RWPE1 (cell line): ENCODE measurements at places on chromosomes 13 and 19.

DNA sequence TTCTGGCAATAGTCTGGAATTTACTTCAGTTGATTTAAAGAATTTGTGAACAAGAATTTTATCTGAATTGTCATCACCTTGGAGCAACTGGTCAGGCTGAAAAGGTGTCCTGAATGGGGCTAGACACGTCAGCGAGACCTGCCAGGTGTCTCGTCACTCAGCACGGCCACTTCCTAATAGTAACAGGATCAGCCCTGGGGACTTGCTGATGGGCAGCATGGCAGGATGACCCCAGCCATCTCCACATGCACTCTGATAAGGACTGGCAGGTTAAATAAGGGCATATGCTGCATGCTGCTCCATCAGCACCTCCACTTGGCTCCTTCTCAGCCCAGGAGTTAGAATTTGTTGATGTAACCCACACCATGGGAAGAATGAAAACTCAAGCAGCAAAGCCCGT lies 224.2 kb downstream of the FOXO1 start:
- DNase-seq = no peak

DNA sequence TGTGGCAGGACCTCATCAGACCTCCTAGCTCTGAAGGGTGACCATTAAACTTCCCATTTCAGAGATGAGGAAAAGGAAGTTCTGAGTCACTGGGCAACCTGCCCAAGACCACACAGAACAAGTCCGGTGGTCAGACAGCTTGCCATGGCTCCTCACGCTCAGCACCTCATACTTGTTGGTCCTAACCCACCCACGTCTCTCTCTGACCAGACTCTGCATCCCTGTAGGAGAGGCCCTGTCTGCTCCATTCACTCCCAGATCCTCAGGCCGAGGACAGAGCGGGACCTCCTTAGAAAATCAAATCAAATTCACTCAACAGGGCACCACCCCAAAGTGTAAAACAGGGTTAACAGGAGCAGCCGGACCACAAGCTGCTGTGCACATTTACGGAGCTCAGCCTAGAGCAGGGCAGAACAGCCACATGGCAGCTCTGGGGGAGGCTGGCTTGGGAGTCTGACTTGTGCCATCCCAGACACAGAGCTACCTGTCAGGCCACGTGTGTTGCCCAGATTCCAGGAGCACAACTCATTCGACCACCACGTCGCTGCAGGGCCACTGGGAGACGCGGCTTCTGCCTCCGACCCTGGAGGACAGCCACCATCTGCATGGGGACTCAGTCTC lies 1.7 kb downstream of the MIER2 start:
- DNase-seq = peak; percentile 49

DNA sequence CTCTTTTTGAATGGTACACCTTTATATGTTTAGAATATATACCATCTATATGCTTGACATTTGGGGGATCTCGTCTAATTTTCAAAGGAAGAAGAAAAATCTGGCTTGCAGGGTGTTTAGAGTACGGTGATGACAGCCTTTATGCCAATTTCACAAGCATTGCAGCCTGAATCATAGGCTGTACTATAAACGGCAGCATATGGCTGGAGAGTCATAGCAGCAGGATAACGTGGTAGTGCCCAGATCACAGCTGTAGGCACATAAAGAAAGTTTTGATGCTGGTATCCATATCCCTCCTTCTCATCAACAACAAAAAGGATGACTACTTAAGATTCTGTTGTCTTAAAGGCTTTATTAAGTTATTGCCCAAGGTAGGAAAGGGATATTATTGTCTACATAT lies 253.0 kb downstream of the PCDH9 start:
- no peak for DNase-seq

DNA sequence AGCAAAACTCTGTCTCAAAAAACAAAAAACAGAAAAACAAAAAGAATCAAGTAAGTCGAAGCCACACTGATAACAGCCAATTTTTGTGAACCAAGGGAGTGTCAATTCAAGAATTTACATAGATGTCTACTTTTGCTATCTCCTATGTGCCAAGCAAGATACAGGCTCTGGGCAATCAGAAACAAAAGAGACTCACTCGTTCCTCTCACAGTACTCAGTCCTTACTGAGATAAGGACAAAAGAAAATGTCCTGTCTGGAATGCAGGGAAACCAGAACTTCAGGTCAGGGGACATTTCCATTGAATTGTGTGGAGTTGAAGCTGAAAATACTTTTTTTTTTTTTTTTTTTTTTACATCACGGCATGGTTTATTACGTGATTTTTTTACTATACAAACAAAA lies 53.0 kb downstream of the NLRP12 start:
- DNase-seq = no peak

DNA sequence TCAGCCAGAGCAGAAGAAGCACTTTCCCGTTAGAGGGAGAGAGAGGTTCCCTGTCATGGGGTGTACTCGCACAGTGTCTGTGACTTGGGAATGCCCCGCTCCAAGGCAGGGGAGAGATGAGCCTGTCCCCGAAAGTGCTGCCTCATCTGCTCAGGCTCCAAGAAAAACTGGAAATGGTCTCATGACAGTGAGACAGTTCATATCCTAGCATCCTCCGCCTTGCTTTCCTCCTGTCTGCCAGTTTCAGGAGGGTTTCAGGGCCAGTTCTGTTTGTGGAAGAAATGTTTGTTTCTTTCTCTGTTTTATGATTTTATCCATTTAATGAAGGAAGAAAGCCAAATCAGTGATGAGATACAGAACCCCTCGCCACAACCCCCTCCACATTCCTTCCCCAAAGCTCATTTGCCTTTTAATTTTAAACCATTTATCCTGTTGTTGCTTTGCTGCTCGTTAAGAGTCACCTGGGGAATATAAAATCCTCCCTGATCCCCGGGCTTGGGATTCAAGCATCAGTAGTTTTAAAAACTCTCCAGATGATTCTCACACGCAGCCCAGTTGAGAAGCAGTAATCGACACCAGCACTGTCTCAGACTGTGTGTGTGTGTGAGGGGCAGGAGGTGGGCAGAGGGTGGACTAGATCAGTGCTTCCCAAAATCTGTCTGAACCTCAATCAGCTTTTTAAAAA lies 144.6 kb upstream of the UBL3 start:
- DNase-seq = no peak

DNA sequence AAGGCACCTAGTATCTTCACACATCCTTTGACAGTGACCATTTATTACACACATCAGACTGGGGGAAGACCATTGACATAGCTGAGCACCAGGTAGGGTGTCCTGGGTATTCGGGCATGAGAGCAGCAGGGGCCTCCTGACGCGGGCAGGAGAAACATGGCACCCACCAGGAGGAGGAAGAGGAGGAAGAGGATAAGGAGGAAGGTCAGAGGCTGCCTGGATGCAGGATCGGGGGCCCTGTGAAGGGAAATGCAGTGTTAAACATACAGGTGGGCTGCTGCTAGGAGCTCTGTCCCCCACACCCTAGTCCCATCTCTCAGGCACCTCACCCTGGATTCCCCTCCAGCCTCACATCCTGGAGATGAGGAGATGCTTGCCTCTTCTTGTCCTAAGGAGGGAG lies 5.3 kb downstream of the SYNE4 start:
- DNase-seq = no peak
